Placental pericyte (primary cell): ENCODE measurements at places on chromosomes 12 and 14. TPM values are rescaled to one million over a fixed set of nuclear protein-coding genes. Genes with fewer than 3 reads are reported as not detected.

Gene RNASE4
- 2.9 and 7.0 TPM in 2 replicates for total RNA-seq

Gene INTS13
- total RNA-seq = 19.9 and 40.5 TPM in 2 replicates

Gene LRRK2
- total RNA-seq = 1.1 and 2.6 TPM in 2 replicates

Gene SELPLG
- 1.3 and 2.1 TPM in 2 replicates for total RNA-seq
